ENCODE measurements at places on chromosomes 7 and 10.

DNA sequence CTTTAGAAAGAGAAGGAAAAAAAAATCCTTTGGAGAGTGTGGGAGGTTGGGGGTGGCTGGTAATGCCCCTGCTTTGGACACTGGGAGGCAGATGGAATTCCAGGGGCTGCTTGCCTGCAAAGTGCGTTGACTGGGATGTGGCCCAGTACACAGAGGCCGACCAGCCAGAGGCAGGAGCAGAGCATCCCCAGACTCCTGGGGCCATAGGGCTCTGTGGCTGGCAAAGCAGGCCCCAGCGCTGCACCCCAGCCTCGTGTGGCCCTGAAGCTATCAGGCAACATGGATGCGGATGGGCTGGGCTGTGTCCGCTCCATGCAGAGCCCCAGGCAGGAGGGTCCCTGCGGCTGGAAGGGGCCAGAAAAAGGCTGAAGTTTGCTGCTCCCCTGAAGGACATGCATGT is 361.6 kb upstream of the FZD8 start:
- no peak for DNase-seq

GRCh38 chr10:90399782-90400181 is 458.1 kb downstream of the HTR7 start:
- no peak for DNase-seq

- peak; percentile 17 for DNase-seq
Observed at GRCh38 chr7:43198599-43199090, 86.2 kb downstream of the HECW1 start.

- DNase-seq: peak; percentile 24
Observed at GRCh38 chr10:117391436-117392205, 16.4 kb upstream of the PDZD8 start.

- DNase-seq: peak; percentile 35
Observed at GRCh38 chr10:3085785-3086567, 18.6 kb downstream of the PFKP start.

DNA sequence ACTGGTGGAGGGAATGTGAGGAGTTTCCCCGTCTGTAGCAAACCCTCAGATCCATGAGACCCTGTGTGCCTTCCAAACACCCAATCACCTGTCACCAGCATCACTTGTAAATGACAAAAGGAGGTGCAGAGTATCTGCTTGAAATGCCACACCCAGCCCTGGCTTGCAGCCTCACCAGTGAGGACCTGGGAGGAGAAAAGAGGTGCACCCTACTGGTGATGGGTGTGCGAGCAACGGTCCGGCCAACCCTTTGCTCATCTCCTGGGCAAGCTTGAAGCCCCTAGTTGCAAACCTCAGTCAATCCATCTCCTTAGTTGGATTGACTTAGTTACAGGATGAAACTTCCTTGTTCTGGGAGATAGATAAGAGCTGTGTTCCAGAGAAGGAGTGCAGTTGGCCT is 62.4 kb upstream of the WAPL start:
- no peak for DNase-seq

- no peak for DNase-seq
Observed at GRCh38 chr7:36814311-36814710, 90.0 kb upstream of the AOAH start.

DNA sequence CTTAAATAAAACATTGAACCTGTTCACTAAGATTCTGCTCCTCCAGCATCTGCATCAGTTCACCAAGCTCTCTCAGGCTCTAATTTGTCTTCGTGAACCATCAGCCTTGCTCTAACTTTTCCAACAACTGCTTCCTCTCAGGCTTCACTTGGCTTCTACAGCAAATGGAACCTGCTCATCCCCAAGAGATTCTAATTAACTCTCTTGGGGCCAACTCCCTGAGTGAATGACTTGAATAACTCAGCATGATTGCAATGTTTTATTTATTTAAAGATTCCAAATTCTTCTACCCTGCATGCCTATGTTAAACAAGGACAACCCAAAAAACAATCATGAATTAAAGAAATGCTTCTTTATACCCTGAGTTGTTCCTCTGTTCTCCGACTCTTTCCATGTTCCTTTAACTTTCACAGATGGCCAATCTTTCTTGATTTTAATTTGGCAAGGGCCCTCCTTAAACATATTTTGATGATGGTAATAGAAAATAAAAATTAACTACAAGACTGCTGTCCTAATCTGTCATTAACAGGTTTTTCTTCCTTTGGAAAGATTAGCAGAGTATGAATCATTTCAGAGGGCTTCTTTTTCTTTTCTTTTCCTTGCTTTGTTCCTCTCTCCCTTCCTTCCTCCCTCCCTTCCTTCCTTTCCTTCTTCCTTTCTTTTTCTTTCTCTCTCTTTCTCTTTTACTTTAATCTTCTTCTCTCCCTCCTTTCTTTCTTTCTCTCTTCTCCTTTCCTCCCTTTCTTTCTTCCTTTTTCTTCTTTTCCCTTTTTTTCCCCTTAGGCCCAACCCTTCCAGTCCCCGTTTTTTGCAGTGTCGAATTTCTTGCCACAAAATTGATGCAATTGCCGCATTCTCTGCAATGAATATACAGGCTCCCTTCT is 195.0 kb upstream of the RHOBTB1 start:
- no peak for DNase-seq

- no peak for DNase-seq
Observed at GRCh38 chr7:69676247-69676646, 78.0 kb downstream of the AUTS2 start.

- no peak for DNase-seq
Observed at GRCh38 chr10:120599200-120599724, 142.2 kb downstream of the PLPP4 start.

DNA sequence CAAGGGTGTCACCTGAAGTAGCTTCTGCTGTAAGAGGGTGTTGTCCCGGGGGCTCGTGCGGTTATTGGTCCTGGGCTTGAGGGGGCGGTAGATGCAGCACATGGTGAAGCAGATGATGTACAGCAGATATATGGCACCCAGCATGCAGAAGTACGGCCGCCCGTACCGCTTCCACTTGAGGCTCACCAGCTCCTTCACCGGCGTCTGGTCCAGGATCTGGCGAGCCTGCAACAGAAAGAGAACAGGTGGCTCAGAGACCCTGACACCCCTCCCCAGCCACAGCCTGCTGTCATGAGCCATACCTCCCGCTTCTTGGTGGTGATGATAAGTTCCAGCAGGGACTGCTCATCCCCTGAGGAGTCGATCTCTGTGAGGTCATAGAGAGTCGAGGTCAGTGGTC is 10.1 kb downstream of the TRPV6 start:
- DNase-seq: no peak

GRCh38 chr7:142809671-142810070 is 38.9 kb downstream of the PRSS2 start:
- DNase-seq: no peak

DNA sequence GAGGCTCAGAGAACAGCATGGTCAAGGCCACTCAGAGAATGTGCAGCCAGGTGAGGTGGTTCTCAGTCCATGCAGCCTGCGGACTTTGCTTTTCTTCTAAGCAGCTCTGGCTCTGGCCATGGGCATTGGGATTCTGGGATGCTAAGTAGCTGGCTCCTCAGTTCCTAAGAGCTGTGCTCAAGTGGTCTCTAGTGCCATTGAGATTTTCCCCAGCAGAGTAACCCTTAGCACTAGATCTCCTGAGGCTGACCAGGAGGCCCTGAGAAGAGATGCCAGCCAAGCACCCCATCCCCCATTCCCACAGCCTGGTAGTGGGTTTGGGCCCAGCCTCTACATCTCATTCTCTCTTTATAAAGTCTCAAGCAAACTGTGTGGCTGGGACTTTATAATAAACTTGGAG is 77.1 kb downstream of the KCNMA1 start:
- no peak for DNase-seq

GRCh38 chr10:77510294-77510693 is 127.3 kb downstream of the KCNMA1 start:
- DNase-seq: no peak

- DNase-seq: peak; percentile 6
Observed at GRCh38 chr10:78520737-78521430, 487.2 kb downstream of the RPS24 start.

DNA sequence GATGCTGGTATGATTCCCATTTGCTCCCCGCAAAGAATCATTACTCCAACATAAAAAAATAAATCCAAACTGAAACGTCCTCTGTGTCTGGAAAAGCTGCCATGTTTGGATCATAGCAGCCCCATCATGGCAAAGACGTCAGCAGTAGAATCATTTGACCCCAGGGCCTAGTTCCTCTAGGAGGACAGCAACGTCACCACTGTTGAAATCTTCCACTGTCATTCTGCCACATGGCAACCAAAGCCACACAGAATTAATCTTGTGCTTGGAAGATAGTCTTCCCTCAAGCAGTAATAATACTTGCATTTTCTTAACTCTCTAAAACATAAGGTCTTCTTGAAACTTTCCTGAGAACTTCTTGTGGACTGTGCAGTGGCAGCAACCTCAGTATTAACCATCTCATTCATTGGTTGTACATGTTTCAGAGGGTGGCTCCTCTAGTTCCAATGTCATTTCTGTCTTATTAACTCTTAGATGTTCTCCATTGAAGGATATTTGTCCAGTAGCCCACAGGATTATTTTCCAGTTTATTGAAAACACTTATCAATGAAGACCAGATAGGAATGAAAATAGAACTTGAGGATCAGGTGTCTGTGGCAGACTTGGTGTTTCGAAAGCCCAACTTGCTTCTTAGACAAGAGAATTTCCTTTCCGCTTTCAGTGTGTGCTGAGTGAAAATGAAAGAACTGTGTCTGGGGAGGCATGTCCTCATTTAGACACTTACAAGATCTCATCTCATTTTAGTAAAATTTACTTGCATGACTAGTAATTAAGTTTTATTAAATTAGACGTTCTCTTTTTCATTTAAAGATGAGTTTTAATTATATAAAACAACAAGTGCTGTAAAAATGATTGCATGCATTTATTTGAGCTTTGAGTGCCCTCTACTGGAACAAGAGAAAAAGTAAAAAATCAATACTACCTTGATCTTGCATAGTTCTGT is 28.9 kb upstream of the INHBA start:
- no peak for DNase-seq

GRCh38 chr7:88480896-88481295 is 174.2 kb upstream of the STEAP4 start:
- no peak for DNase-seq
